ENCODE measurements at places on chromosomes 16 and 17. TPM values are rescaled to one million over a fixed set of nuclear protein-coding genes. Genes with fewer than 3 reads are reported as not detected.

PRSS36 gene
- 0.65 TPM for total RNA-seq

ARL17B gene
- 3.9 TPM for total RNA-seq

SLC35G6 gene
- total RNA-seq, result not detected

STAC2 gene
- not detected for total RNA-seq

MYADML2 gene
- total RNA-seq, result not detected

TLCD3B gene
- total RNA-seq, result not detected

KRT40 gene
- not detected for total RNA-seq

CCT6B gene
- total RNA-seq, result 1.1 TPM

Measured in vein endothelial cell (primary cell).